Erythroblast (primary cell): ENCODE measurements at places on chromosomes 4 and X.

DNA sequence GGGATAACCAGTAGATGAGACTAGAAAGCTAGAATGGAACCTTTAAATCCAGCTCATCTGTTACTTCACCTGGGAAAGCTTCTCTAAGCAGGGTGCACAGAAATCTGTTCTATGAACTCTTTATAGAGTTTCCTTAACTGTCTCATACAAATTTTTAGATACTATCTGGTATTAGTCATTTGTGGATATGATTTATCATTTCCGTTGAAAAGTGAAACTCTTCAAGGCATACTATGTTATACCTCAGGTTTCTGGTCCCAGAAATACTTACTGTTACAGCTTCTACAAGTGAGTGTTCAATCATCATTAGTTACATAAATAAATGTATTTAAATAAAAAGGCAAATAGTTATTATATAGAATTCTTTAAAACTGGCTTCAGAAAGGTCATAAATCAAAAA lies 298.3 kb upstream of the AGA start:
- no peak for DNase-seq

GRCh38 chr4:149993030-149993429 lies 85.2 kb upstream of the DCLK2 start:
- DNase-seq = no peak

DNA sequence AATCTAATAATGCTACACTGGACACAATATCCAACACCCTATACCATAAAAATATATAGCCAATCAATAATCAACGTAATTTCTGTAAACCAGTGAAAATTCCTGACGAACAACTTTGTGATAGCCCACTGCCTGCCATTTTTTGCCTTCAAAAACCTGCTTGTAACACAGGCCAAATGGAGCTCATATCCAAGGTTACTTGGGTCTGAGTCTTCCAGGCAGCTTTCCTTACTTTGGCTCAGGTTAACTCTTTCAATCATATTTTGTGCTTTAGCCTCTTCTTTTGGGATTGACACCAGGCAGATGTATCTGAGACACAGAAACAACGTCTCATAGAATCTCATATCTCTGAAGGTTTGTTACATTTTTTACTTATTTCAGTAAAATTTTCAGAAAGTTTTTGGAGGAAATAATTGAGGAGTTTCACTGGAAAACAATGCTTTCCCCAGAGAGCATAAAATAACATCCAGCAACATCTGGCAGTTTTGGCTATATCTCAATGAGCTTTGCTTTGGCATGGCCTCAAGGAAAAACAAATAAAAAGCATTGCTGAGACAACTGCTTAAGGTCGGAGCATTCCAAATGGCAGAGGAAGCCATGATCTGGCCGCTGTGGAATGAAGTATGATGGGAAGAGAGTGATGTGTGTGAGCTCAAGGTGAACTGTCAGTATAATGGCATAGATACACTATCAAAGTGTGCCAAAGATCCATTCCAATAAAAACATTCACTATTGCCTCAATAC lies 162.9 kb upstream of the SPIN4 start:
- no peak for DNase-seq

DNA sequence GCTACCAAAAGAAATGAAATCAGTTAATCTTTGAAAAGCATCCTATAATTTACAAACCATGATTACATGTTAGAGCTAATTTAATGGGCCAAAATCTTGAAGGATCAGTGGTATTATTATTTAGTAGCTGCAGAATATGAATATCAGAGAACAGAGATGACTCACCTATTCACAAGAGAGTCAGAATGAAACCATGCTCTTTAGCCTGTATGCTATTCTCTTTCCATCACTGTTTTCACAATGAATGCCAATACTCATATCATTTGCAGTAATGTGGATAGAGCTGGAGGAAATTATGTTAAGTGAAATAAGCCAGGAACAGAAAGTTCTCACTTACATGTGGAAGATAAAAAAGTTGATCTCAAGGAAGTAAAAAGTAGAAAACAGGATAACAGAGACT lies 414.1 kb downstream of the CENPC start:
- DNase-seq = no peak

DNA sequence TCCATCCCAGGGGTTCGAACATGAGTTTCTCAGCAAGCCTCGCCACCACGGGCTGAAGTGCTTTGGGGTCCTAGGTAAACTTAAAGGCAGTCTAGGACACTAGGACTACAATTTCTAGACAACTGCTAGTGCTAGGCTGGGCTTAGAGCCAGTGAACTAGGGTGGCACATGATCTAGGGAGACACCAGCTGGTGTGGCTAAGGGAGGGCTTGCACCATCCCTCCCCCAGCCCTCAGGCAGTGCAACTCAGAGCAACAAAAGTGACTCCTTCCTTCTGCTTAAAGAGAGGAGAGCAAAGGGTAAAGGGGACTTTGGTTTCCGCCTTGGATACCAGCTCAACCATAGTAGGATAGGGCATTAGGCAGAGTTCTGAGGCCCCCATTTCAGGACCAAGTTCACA lies 162.5 kb upstream of the AFF2 start:
- no peak for DNase-seq

DNA sequence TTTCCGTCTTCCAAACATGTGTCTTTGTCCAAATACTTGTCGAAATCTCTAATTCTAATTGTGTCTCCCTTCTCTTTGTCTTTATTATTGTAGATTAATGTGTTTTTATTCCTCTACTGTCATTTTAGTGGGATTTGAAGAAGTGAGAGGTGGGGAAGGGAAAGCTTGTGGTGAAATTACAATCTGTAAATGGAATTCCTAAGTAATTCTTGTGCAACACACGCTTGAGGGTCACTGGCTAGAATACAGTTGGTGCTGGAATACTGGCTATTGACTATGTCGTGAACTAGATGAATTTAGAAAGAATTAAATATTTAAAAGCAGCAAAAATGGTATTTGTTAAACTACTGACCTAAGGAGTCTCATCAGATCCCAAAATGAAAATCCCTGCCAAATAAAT lies 10.7 kb upstream of the FNIP2 start:
- DNase-seq = no peak

DNA sequence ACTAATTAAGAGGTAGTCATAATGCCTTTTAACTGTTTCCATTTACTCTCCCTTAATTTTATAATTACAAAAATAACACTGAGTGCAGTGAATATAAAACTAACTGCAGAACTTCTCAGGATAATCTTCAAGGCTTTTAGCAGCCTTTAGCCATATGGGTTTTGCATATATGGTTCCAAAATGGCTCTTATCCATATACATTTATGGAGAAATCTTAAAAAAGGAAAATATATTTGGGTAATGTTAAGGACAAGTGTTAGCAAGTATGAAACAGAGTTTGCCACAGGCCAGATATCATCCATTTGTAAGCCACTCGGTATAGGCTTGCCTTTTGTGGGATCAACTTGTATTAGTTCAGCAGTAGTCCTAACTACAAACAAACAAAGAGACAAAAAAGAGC lies 423.4 kb downstream of the PDHA2 start:
- no peak for DNase-seq

DNA sequence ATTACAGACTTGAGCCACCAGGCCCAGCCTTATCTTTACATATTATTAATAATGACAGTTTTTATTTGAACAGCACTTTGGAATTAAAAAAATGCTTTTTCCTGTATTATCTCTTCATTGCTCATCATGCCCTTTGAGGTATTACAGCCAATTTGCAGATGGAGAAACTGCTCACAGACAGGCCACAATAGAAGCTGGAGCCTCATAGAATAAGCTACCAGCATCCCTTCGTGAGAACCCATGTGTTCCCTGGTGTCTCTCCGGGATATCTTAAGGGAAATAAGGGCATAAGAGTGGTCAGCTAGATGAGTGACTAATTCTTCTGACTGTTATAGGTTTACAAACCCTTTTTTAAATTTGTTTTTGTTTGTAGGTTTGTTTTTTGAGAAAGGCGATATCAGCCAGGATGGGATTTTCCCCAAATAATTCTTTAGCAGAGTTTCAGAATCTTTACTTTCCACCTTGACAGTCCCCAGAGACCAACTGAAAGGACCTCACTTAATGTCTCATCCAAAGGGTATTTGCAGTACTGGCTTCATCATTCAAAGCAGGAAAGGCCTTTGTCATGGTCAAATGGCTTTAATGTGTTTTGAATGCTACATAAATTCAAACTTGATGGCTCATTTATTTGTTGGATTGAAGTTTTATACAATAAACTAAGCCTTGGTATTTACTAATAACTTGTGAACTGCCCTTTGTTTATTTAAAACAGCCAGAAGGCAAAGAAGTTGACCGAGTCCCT lies 48.0 kb upstream of the SOD3 start:
- DNase-seq = no peak
